Urothelium cell line (cell line): ENCODE measurements at places on chromosomes 5 and 9.

DNA sequence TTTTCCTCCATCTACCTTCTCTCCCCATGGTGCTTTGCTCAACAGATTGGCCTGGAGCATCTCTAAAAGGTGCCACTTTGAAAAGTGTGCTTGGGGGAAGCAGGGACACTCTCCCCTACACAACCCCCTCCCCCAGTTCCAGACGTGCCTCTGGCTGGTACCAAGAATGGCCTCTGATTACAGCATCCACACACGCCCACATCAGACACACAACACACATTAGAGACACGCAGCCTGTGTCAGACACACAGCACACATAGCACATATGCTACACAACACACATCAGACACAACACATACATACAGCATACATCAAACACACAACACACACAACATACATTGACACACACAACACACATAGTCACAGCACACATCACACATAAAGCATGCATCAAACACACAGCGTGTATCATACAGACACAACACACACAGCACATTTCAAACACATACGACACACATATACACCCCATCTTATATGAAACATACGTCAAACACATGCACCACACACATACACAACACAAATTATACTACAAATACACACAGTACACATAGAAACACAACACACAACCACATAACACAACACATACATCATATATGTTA, 150.4 kb downstream of the RGS3 start:
- no peak for DNase-seq

- DNase-seq, result no peak
Observed at GRCh38 chr5:72837524-72838096, 21.1 kb downstream of the TNPO1 start.

GRCh38 chr5:115816226-115817081, at the start of gene CDO1:
Gene CDO1, minus strand, starts transcription at chr5:115816659. Its CDS starts 262 bp downstream, at chr5:115816397.
- DNase-seq, result peak; percentile 34

DNA sequence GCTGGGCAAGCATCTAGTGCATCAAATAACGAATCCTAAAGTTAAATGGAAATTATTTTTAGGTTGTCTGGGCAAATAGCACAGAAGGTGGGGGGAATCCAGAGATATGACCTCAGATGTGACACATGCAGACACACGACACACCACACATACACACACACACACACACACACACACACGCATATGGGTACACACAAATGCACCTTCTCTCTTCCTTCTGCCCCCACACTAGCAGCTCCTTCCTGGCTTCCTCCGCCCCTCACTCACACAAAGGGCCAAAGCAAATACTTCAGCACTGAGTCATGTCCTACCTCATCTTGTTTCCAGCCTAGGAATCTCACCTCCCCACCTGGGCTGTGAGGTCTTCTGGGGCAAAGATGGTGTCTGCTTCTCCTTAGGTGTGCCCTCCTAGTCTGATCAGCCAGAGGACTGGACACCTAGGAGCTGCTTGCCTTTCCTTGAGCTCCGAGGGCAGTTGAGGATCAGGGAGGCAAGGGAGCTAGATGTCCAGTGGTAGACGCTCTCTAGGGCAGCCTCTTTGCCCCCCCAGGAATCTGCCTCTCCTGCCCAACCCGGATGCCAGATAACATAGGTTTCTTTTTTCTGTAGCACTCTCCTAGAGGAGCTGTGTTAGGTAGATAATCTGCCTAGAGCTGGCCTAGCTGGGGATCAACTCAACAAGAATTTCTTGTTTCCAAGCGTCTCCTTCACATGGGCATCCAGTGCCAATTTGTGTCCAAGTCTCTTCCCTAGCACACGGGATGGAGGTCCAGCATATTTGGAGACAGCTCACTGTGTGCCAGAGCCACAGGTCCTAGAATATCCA, 14.3 kb upstream of the JADE2 start:
- peak; percentile 79 for DNase-seq

GRCh38 chr5:90548069-90548593, 10.5 kb upstream of the ADGRV1 start:
- peak; percentile 49 for DNase-seq

DNA sequence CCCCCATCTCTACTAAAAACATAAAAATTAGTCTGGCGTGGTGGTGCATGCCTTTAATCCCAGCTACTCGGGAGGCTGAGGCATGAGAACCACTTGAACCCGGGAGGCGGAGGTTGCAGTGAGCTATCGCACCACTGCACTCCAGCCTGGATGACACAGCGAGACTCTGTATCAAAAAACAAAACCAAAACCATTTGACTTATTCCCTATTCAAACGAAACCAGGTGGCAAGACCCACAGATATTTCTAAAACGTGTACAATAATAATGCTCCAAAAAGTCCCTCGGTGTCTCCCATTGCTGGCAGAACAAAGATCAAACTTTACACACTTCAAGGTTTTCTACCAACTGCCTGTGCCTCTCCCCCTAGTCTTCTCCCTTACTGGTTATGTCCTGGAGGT, 29.8 kb downstream of the HMGCR start:
- DNase-seq, result no peak

- DNase-seq, result peak; percentile 43
Observed at GRCh38 chr9:132498531-132499210, 83.7 kb upstream of the BARHL1 start.

DNA sequence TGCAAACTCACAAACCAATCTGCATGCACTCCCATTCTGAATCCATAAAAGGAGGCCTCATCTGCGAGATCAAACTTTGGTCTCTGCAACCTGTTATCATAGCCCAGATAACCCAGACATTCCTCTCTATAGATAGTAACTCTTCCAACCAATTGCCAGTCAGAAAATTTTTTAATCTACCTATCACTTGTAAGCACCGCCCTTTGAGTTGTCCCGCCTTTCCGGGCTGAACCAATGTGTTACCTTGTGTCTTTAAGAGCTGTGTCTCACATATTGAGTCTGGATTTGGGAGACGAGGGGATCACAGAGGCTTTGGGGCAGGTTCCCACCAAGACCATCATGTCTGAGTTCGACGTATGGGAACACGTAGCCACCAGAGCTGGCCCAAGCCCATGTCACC, 91.1 kb upstream of the PPP1R26 start:
- no peak for DNase-seq

GRCh38 chr9:69760278-69760610, 433 bp upstream of the PTAR1 start:
- DNase-seq, result no peak

DNA sequence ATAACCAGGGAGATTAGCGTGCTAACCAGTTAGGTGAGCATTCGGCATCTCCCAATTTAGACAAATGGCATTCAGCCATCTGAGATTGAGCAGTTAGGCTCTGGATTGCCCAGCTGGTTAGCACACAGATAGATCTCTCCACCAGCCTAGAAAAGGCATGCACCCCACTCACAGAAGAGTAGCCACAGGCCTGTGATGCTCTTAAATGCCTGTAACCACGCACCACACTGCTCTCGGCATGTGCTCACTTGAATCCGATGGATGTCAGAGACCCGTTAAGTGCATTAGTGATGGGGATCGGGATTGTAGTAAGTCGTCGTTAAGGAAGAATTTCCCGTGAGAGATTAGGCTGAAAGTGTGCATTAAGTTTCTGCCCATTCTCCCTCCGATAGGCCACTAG, 23.0 kb downstream of the MARCHF6 start:
- no peak for DNase-seq

DNA sequence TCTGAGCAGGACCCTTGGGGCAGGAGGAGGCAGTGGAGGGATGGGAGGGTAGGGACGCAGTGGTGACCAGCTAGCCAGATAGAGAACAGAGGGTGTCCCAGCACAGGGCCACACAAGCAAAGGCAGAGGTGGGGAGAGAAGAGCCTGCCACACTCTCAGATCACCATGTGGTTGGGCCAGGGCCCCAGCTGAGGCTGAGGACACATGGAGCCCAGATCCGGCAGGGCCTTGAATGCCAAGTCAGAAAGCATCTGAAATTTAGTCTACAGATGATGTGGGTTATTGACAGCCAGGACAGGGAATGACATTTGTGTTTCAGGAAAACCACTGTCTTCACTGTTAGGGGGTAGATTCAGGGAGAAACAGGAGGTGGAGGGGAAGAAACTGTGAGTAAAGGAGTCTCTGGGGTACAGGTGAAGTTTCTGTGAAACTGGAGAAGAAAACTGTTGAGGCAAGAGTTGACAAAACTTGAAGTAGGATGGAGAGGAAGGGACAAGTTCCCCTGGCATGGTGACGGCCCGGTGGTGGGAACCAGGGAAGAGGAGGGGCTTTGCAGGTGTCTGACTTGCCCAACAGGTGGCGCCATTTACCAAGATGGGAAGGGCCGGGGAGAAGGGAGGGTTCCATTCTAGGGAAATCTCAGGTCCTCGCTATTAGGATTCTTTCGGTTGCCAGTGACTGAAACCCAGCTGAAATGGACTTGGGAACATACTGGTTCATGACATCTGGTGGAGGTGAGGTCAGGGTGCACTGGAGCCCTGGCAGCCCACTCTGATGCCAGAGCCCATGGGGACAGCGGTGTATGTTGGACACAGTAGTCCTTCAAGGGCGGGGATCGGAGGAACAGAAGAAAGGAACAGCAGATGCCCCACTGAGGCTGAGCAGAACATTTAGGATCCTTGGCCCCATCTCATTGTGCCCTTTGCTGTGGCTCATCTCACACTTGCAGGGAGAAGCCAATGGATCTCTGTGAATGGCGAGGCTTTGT, 100.1 kb downstream of the KCNIP1 start:
- DNase-seq, result peak; percentile 80

DNA sequence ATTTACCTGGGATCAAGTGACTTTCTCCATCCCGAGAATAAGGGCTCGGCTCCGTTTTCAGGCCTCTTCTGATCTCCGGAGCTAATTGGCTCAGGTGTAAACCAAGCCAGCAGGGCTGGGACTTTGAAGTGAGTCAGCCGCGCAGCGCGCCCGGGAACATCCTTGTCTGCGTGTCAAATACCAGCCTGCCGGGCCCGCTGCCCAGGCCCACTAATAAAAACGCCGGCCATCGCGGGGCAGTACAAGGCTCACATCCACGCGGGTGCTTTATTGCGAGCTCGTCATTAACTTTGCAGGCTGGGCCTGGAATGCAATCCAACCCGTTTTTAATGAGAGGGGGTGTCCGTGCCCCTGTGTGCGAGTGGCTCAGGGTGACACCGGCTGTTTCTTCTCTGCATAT, 416.8 kb downstream of the IRX2 start:
- peak; percentile 60 for DNase-seq

DNA sequence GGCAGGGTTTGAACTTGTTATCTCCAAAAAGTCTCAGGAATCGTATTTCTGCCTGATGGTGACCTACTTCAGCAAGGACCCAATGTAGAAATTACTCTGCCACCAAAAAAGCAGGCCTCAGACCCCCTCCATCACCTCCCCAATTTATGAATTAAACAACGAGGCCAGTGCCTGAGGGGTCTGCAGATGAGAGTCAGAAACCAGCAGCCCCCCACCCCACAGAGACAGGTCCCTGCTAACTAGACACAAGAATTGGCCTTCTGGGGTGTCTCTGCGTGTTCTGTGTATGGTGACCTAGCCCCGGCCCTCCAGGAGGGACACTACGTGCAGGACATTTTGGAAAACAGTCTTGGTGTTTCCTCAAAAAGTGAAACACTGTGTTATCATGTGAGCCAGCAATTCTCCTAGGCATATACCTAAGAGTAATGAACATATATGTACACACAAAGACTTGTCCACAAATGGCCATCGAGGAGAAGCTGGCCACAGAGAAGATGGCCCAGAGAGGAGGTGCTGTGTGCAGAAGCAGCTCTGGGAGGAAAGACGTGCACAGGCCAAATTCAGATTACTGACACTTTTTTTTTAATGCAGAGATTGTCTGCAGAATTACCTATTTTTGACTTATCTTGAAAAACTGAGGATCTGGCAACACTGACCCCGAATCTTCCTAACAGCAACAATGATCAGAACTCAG, 93.8 kb downstream of the ADAMTS2 start:
- DNase-seq, result no peak

DNA sequence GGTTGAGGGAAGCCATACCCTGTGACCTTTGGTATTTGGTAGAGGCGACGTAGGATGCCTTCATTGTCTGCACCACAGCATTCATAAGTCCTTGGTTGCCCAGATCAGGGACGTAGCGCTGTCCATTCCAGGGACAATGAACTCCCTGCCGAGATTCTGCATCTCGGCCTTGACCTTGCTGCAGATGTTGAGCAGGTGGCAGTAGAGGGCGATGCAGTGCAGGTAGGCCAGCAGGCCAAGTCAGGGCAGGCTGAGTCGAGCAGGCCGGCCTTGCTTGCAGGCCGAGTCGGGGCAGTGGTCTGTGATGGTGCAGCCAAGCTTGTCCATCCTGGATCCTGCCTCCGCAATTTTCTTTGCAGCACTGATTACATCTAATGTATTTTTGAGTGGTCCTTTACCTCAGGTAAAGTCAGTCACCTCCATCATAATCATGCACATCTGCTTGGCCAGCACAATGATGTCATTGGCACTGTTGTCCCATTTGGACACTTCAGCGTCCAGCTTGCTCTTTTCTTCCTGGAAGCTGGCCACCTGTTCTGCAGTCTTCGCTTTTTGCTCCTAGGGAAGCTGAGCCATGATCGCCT, 93.4 kb upstream of the CCDC112 start:
- no peak for DNase-seq

DNA sequence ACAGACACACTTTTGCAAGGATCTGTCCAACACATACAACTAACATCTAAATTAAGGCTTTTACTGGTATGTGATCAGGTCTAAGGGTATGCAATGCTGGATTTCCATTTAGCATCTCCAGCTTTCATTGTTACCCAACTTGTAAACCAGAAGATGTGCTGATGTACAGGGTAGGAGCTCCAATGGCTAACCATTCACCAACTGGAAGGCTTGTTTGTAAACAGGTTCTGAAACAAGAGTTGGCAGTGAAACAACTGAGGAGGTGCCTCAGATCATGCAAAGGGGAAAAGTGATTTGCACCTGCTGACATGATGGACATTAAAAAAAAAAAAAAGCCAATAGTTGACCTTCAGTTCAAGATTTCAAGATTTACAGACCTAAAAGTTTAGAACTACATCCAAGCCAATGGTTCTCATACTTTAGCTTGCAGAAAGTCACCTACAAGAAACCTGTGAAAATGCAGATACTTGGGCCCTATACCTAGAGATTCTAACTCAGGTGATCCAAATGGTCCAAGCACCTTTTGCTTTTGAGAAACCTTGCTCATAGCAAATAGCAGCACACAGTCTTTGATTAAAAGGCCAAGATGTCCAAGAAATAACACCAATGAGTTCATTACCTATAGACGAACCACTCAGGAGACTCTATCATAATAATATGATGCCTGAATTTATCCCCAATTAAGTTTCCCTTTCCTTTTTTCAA, 64.0 kb upstream of the GLRX start:
- DNase-seq, result no peak

GRCh38 chr5:171363846-171364245, 23.8 kb upstream of the NPM1 start:
- DNase-seq, result no peak

- DNase-seq, result no peak
Observed at GRCh38 chr5:139565411-139566305, 4.5 kb downstream of the UBE2D2 start.

- DNase-seq, result peak; percentile 79
Observed at GRCh38 chr5:1140171-1140817, 28.4 kb upstream of the SLC12A7 start.

GRCh38 chr5:110087829-110088228, 398.1 kb downstream of the MAN2A1 start:
- DNase-seq, result no peak

GRCh38 chr9:1871626-1872419, 143.3 kb upstream of the SMARCA2 start:
- peak; percentile 10 for DNase-seq

- DNase-seq, result no peak
Observed at GRCh38 chr5:142327111-142327842, 2.5 kb upstream of the SPRY4 start.
